ENCODE measurements at places on chromosomes 5 and 9.

DNA sequence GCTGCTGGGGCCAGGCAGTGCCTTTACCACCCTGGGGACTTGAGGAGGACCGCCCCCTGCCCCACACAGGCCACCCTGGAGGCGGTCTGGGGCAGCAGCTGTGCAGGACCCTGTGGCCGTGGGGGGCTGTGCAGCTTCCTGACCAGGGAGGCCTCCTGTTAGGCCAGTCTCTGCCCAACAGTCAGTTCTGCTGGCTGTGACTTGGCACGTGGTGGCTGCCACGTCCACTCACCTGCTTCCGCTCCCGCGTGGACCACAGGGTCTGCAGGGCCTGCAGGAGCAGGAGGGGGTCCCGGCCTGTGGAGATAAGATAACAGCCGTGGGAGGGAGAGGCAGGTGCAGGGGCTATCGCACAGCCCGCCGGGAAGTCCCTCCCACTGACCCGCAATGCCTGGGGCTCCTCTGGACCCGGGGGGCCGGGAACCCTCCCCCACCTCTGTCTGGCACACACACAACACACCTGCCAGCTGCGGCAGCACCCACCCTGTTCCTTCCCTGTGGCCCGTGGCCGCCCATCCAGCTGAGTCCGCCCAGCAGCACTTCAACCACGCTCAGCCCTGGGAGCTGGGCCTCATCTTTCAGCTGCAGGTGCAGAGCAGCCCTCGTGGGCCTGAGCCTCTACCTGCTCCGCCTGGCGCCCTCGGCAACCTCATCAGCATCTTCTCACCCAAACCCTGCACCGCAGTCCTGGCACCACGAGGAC, 39.7 kb downstream of the EXD3 start:
- DNase-seq, result no peak

DNA sequence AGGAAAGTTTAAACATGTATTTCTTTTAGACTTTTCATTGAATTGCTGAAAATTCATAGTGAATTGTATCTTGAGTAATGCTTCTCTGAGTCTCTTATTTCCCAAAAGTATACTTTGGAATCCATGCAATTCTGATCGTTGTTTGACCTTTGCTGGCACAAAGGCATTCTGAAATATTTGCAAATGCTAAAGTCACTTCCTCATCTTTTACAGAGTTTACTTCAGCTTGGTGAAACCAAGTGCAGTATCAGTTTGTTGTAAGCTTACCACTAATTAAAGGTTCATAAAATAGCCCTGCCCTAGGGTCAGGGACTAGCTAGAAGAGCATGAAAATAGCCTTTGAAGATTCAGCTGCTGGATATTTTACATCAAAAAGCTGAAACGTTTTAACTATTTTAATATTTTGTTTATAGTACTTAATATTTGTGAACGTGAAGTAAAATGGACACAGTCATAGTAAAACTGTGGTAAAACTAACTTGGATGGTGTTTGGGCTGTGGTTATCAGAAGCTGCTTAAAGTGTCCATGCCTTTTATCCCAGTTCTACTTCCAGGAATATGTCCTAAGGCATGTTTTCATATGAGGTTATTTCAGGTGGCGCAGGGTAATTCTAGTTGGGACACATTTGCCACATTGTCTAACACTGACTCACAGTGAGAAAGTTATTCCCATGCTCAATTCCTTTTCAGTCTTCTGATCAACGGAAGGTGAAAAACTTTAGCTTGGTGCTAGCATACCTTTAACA, 45.3 kb downstream of the SLC22A5 start:
- no peak for DNase-seq

DNA sequence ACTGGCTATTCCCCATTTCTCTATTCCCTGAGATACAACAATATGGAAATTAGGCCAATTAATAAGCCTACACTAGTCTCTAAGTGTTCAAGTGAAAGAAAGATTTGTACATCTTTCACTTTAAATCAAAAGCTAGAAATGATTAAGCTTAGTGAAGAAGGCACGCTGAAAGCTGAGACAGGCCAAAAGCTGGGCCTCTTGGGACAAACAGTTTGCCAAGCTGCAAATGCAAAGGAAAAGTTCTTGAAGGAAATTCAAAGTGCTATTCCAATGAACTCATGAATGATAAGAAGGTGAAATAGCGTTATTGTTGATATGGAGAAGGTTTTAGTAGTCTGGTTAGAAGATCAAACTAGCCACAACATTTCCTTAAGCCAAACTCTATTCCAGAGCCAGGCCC, 256.2 kb downstream of the ZSWIM6 start:
- DNase-seq, result no peak

DNA sequence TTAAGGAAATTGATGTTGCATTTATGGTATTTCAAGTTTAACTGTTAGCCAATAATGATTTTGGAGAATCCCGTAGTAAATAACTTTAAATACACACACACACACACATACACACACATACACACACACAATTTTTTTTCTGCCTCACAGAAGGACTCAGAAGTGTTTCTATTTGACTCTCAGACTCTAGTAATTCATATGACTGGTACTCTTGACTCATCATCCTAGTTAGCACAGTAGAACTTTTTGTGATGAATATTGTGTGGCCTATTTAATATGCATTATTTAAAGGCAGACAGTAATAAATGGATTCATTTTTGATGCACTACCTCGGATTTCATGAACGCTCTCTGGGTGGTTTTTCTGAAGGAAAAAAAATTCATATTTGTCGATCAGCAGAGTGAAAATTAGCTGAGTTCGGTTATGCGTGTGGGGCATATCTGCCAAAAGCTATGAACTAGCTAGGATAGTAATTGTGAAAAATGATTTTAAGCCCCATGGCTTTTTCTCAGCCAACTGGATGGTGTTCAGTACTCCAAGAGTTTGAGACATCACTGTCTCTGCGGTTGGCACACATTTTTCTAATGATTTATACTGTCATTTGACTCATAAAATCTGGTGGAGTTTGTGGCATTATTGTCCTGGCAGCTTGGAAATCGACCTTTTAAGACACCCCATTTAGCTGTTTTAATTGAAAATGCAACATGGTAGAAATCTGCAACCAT, 102.2 kb downstream of the PCSK5 start:
- no peak for DNase-seq

DNA sequence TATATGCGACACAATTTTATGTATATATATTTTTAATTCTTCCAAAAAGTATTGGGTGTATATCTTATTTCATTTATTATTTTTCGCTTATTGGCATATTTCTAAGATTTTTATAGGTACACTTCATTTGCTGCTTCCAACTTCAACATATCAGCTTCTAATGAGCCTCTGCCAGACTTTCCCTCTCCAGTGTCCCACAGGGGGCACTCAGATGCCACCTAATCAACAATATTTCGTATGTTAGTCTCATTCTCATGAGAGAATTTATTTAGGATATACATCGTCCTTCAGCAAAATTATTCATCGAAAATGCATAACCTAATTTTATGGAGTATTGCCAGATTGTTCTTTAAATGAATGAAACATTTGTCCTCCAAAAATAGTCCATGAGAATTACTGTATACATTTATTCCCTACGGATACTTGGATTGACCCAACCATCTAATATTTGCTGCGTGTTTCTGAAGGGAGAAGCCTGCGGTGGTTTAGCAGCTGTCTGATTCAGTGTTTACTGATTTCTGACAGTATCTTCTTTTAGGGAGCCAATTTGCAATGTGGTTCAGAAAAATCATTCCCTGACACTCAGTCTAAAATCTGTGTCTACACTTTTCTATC, 100.6 kb upstream of the SELENOP start:
- DNase-seq, result peak; percentile 39

- no peak for DNase-seq
Measured at GRCh38 chr5:179791881-179792611, 1.7 kb upstream of the LTC4S start.

Measured in T follicular helper cell (primary cell).